ENCODE measurements at places on chromosomes 2 and 18.

GRCh38 chr2:160214461-160215445, 14.7 kb upstream of the ITGB6 start:
- DNase-seq: no peak

DNA sequence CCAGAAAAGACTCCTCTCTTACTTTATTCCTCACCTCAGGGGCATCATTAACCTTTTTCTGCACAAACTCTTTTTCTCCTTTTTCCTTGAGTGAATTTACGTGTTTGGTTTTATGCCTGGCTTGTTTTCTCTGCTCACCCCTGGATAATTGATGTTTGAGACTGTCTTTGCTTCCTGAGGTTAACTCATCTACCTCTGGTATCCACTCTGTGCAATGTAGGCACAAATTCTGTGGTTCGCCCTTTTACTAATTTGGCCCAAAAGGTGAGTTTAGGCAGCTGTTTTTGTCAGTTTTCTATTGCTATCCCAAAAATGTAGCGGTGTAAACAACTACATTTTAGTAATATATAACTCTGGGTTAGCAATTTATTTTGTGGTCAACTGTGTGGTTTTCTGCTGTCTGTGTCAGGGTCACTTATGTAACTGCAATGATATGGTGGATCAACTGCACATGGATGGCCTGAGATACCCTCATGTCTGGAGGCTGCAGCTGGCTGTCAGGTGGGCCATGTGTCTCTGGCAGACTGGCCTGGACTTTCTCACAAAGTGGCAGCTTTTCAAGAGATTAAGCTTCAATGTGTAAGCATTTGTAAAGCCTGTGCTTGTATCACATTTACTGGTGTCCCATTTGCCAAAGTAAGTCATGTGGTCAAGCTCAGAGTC, 329.7 kb downstream of the FSIP2 start:
- DNase-seq: no peak

- DNase-seq: no peak
Observed at GRCh38 chr2:21276163-21276562, 152.4 kb downstream of the TDRD15 start.

DNA sequence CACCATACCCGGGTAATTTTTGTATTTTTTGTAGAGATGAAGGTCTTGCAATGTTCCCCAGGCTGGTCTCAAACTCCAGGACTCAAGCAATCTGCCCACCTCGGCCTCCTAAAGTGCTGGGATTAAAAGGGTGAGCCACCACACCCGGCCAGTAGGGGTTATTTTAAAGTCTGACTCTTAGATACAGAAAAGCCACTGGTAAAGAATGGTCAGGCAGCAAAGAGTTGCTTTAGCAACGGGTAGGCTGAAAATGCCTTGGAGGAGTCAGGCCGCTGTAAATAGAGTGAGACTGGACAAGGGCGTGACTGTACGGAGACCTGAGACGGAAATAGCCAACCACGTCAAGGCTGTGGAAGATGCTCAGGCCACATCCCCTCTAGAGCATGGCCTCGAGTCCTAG, 54.2 kb downstream of the ACKR3 start:
- DNase-seq: no peak

GRCh38 chr18:59501920-59502273, 142.8 kb upstream of the LMAN1 start:
- no peak for DNase-seq

- DNase-seq: no peak
Observed at GRCh38 chr2:168667156-168667555, 135.3 kb upstream of the NOSTRIN start.

- DNase-seq: no peak
Observed at GRCh38 chr2:209371407-209371806, 52.4 kb upstream of the MAP2 start.

DNA sequence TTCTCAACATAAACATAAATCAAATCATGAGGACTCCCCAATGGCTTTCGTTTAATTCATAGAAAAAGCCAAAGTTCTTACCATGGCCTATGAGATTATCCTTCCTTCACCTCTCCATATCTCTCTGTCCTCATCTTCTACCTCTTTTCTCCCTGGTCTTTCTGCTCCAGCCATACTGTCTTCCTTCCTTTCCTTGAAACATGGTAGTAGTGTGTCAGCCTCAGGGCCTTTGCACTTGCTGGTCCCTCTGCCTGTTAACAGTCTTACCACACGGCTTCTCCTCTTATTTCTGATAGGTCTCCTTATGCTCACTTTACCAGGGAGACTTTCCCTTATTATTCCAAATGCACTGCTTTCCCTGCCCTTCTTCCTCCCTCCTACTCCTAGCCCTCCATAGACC, 25.6 kb downstream of the APOB start:
- no peak for DNase-seq

GRCh38 chr2:162072976-162073887, 783 bp downstream of the DPP4 start:
- DNase-seq: no peak

DNA sequence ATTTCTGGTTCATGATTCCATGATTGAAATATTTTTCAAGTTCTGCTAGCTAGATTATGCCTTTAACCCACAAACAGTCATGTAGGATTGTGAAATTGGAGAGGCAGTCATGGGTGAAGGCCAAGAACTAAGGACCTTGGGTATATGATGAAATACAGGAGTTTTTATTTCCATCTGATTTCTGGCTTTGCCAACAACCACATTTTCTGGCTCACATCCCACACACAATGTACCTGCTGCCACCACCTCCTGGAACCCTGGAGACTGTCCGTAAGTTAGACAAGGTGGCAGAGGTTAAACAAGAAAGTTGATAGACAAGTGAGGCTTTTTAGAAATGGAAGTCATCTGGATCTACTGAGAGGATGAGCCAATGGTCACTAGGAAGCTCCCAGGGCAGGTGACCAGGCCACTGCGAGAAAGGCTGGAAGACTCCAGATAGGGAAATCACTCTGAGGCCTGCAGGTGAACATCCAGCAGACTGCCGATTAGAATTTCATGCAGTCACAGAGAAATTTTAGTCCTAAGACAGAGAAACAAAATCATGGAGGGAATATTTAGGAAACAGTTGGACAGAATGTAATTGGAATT, 402.0 kb downstream of the ALK start:
- DNase-seq: no peak

DNA sequence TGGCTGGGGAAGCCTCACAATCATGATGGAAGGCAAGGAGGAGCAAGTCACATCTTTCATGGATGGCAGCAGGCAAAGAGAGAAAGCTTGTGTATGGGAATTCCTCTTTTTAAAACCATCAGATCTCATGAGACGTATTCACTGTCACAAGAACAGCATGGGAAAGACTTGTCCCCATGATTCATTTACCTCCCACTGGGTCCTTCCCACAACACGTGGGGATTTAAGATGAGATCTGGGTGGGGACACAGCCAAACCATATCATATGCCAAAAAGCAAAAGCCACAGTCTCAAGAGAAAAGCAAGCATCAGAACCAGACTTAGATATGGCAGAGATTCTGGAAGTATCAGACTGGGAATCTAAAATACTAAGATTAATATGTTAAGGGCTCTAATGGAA, 30.0 kb upstream of the SCRN3 start:
- DNase-seq: no peak

GRCh38 chr2:177084607-177085006, 128.0 kb upstream of the HNRNPA3 start:
- no peak for DNase-seq

GRCh38 chr2:188997263-188997662, 23.1 kb downstream of the COL3A1 start:
- DNase-seq: no peak

DNA sequence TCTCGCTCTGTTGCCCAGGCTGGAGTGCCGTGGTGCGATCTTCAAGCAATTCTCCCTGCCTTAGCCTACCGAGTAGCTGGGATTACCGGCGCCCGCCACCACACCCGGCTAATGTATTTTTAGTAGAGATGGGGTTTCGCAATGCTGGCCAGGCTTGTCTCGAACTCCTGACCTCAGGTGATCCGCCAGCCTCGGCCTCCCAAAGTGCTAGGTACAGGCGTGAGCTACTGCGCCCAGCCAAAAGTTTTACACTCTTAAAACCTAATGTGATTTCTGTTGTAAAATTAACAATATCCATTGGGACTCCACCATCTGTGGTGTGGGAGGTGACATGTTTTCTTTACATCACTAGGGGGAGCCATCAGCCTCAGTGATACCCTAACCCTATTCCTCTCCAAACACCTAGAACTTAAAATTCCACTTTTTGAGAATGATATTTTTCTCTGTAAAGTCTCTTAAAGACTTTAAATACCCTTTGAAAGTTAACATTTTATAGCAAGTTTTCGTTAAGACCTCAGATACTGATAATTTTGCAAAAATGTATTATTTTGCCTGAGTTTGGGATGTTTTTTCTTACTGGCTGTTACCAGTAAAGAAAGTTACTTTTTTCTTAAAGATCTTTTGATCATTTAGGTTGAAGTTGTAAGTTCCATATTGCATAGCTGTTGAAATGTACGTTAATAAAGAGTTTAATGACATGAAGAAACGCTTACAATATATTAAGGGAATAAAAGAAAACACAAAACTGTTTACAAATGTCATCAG, 11.6 kb upstream of the EIF2AK2 start:
- DNase-seq: no peak

GRCh38 chr18:58687871-58688308, 16.6 kb downstream of the MALT1 start:
- DNase-seq: no peak

DNA sequence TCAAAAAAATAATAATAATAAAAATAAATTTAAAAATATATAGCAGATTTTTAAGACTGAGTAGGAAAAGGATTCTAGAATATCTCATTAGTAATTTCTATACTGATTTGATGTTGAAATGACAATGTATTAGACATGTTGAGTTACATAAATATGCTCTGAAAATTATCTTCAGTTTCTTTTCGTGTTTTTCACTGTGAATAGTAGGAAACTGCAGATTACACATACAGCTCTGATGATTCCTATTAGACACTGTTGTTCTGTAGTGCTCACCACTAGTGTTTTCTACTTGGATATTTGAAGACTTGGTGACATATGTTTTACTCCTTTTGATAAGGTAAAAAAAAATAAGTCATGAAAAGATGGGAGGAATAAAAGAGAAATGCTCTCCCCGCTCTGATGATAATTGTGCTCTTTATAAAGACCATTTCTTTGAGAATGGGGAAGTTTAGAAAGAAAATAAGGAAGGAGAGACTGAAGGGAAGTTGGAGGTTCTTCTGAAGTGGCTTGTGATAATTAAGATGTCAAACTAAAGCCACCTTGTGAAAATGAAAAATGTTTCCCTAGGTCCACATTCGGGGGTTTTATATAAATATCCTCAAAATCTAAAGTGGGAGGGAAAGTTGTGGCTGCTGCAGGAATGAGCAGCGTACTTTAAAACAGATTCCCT, 52.9 kb downstream of the SLC9A2 start:
- DNase-seq: no peak

DNA sequence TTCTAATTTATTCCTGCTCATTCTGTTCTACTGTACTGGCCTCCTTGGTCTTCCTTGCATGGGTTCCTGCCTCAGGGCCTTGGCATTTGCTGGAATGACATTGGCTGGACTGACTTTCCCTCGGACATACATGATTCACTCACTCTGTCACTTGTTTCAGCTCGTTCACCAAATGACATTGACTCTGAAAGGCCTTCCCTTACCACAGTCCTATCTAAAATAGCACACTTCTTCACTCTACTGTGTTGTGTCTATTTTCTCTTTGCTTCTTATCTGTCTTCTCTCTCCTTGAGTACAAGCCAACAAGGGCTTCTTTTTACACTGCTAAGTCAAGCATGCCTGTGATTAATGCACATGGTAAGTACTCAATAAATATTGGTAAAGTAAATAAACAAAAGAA, 65.6 kb downstream of the SCG2 start:
- no peak for DNase-seq

GRCh38 chr18:23217781-23218180, 82.5 kb downstream of the CABLES1 start:
- DNase-seq: no peak

DNA sequence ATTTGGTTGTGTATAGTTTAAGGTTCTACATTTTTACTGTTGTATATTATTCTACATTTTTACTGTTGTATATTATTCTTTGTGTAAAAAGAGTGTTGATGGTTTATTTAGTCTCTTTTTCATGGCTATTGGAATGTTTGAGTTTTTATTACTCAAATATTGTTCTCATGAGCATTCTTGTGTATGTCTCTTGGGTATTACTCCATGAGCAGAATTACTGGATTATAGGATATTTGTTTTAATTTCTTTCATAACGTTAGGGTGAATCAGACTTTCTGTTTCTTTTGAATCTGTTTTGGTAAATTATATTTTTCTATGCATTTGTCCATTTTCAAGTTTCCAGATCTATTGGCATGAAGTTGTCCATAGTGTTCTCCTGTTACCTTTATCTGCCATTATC, 111.6 kb downstream of the DYNAP start:
- no peak for DNase-seq

Measured in NCI-H1417 treated with DMSO at 0.1 percent for 48 hours (cell line).